Prostate gland (tissue), 2 donors: ENCODE measurements at places on chromosomes 2 and 18. TPM values are rescaled to one million over a fixed set of nuclear protein-coding genes. Genes with fewer than 3 reads are reported as not detected.

The EMILIN1 gene
- total RNA-seq = 149 TPM

The ATP8B1 gene
- total RNA-seq = 103 TPM

The LRATD1 gene
- 123 TPM for total RNA-seq

The C2orf66 gene
- 0.32 TPM for total RNA-seq

The UGP2 gene
- total RNA-seq = 57.3 TPM
